Kidney (tissue), 22 donors: ENCODE measurements at places on chromosomes 6 and 20. TPM values are rescaled to one million over a fixed set of nuclear protein-coding genes. Genes with fewer than 3 reads are reported as not detected.

- no peak for DNase-seq
Measured at GRCh38 chr6:11706171-11706570, 72.4 kb downstream of the ADTRP start.

DNA sequence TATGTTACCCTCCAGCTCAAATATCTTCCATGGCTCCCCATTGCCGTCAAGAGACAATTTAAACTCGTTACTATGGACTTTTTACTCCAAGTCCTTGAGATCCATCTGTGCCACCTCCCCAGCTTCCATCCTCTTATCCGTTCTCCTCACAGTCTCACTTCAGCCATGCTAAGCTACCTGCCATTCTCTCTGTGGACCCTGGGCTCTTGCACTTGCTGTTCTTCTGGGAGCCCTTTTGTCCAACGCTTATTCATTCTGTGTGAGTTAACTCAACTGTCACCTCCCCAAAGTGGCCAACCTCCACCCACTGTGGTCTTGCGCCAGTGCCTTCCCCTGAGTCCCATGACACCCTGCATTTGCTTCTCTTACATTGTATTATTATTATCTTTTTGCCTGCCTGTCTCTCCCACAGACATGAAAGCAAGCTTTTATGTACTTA is 132.4 kb downstream of the BCAS1 start:
- DNase-seq: no peak

- peak; percentile 93 for DNase-seq
Measured at GRCh38 chr20:59149678-59150504, 13.7 kb upstream of the ZNF831 start.

- no peak for DNase-seq
Measured at GRCh38 chr6:101462576-101462975, 69.1 kb downstream of the GRIK2 start.

DNA sequence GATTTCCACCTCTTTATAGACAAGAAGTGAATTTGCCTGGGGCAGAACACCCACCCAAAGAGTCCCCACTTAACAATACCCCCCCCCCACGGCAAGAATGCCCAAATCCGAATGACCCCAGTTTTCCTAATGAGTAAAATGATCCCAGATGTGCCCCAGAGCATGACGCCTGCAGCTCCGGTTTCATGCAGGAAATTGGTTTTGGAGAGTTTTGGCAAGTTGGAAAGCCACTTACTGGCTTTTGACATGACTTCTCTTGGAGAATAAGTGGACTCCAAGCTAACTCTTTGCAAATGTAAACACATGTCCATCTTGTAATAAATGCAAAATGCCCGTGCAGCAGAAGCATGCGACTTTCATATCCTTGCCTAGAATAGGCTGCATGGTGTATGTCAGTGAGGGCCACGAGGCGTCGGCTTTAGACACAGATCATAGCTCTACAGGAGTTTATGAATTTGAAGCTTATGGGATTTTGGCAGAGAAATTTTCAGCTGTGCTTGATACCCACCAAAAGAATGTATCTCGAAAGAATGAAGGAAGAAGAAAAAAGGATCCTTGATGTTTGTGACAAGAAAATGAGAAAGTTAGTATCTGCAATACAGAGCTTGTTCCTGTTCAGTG is 24.2 kb downstream of the EDN3 start:
- DNase-seq: peak; percentile 79

GRCh38 chr6:163860287-163861081 is 446.0 kb downstream of the QKI start:
- DNase-seq: no peak

- no peak for DNase-seq
Measured at GRCh38 chr6:11200356-11200755, 32.1 kb downstream of the NEDD9 start.

DNA sequence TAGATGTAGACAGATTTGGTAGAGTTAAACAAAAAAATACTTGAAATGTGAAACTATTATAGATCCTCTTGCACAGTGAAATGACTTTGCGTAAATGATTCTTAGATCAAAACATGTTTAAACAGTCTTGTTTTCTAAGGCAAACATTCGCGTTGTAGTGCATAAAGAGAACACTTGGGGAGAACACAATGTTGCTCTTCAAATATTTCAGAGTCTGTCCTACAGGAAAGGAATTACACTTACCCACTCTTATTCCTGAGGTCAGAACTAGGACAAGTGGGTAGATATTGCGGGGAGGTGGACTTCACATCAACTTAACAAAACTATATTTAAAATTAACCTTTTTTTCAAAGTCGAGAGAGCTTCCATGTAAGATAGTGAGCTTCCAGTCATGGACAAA is 183.5 kb upstream of the PCSK2 start:
- DNase-seq: no peak

DNA sequence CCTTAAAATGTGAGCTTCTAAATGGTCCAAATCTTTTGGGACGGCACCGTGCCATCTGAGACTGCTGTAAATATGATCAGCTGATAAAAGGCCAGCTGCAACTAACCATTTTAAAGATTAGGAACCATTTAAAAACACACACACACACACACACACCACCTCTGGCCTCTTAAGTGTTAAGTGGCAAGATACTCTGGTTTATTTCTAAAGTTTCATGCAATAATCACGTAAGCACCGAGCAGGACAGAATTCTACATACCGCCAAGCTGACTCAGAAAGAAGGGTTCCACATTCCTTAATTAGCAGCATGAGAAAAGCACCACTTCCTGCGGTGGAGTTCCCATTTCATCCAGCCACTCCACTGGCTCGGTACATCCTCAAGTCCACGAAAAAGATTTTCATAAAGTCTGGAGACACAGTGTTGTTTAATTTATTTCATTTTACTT is 17.8 kb upstream of the ZNF217 start:
- peak; percentile 49 for DNase-seq

GRCh38 chr6:46378882-46379416 is 112.3 kb downstream of the RCAN2 start:
- DNase-seq: peak; percentile 33

GRCh38 chr20:50689864-50690649 is 1.3 kb downstream of the RIPOR3 start:
- no peak for DNase-seq

GRCh38 chr6:25404091-25404490 is 124.9 kb downstream of the CARMIL1 start:
- DNase-seq: no peak

GRCh38 chr6:31945507-31946369 is at the start of gene CFB:
Gene CFB, plus strand, starts transcription at chr6:31946095. Its CDS starts 127 bp downstream, at chr6:31946222.
- DNase-seq: peak; percentile 10

DNA sequence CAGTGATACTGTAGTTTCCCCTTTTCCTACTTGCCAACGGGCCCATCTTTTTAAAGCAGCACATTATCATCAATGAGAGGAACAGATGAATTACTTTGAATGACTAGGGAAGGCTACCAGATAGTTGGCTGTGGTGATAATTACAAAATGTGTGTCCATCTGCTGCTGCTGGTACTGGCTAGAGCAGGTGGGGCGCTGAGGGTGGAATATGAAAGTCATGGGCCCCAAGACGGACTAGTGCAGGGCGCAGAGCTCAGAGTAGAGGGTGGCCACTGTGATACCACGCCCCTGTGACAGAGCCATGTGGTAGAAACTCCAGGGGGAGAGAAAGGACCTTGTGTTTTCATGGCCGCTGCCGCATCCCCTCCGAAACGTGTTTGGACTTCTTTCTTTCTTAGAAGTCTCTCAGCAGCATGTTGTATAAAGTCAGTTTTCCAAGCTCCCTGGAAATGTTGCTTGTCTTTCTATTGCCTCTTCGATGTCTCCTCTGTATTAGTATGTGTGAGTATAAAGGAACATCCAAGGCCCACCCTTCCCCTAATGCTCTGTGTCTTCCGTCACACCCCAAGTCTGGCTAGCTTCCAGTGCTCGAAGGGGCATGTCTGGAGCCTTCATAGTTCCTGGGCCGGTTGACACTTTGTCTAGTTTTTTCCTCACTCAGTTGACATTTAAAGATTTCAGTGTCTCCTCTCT is 88.1 kb downstream of the PPP1R14C start:
- DNase-seq: no peak

- DNase-seq: no peak
Measured at GRCh38 chr6:145534989-145535388, 200.3 kb downstream of the EPM2A start.

GRCh38 chr6:166786704-166787293 is 159.7 kb upstream of the RPS6KA2 start:
- no peak for DNase-seq

DNA sequence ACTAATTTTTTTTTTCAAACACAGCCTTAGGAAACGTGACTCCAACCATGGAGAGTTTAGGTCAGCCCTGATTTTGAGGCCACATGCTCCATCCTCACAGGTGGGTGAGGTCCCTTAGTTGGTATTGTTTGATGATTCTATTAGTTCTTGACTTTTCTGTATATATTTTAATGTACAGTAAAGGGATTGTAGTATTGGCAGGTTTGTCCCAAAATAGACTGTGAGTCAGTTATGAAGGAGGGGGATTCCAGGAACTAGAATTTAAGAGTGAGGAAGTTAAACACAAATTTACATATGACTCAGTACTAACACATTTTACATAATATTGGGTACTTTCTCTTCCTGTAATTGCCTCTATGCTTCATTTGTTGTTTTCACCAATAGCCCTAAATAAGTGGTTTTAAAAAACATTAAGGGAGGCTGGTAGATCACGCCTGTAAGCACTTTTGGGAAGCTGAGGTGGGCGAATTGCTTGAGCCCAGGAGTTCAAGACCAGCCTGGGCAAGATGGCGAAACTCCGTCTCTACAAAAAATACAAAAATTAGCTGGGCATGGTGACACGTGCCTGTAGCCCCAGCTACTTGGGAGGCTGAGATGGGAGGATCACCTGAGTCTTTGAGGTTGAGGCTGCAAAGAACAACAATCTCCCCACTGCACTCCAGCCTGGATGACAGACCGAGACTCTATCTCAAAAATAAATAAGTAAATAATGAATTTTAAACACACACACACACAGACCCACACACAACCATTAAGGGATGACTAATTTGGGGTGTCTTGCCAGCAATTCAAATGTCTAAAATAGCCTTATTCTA is 81.8 kb downstream of the SGK1 start:
- no peak for DNase-seq

DNA sequence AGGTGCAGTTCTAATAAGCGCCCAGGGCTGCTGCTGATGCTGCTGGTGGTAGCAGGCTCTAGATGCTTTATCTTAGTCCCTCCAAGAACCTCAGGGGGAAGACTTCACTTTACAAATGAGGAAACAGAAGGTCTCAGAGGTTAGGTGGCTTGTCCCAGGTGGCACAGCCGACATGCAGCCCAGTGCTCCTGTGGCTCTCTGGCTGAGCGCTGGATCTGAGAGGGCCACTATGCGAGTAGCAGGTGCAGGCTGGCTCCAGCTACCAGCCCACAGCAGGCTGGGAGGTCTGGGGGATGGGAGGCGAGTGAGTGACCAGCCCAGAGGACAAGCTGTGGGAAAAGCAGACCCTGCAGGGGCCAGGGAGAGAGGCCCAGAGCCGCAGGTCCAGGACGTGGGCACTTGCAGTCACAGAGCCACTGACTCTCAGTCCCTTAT is 90.9 kb downstream of the PRND start:
- DNase-seq: no peak

DNA sequence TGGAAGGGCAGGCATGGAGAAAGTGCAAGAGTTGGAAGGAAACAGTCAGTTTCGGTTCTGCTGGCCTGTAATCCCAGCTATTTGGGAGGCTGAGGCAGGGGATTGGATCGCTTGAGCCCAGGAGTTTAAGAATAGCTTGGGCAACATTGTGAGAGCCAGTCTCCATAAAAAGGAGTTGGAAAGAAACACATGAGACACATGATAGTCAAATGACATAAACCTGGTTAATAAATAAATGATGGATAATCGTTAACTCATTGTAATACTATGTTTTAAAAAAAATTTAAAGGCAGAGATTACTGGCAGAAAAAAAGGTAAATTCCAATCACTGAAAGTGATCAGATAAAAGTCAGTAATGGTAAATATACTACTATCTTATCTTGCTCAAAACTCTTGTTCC is 37.2 kb upstream of the PHACTR1 start:
- no peak for DNase-seq

- DNase-seq: no peak
Measured at GRCh38 chr6:14711704-14712379, 534.0 kb upstream of the JARID2 start.

- DNase-seq: no peak
Measured at GRCh38 chr6:128379577-128379976, 140.8 kb downstream of the PTPRK start.

- no peak for DNase-seq
Measured at GRCh38 chr6:80280262-80281010, 174.0 kb downstream of the BCKDHB start.

GRCh38 chr6:34246249-34246562 is 2.6 kb downstream of the SMIM29 start:
- DNase-seq: no peak

DNA sequence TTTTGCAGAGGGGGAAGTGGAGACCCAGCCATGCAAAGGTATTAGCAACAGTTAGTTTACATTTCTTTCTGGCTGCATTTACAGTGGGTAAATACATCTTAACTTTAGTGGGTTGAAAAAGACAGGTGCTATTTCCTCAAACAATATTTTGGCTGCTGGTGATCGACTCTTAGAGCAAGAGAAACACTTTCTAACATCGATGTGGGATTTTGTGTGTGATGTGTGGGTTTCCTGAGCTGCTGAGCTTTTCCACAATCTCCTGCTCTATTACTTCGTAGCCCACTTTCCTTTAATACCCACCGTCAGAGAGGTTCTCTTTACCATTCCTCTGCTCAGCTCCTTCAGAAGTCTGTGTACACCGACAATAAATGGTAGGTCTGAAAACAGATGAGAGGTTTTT is 339.0 kb downstream of the NRN1 start:
- DNase-seq: no peak

- DNase-seq: no peak
Measured at GRCh38 chr6:52505726-52506409, 71.0 kb downstream of the TRAM2 start.

DNA sequence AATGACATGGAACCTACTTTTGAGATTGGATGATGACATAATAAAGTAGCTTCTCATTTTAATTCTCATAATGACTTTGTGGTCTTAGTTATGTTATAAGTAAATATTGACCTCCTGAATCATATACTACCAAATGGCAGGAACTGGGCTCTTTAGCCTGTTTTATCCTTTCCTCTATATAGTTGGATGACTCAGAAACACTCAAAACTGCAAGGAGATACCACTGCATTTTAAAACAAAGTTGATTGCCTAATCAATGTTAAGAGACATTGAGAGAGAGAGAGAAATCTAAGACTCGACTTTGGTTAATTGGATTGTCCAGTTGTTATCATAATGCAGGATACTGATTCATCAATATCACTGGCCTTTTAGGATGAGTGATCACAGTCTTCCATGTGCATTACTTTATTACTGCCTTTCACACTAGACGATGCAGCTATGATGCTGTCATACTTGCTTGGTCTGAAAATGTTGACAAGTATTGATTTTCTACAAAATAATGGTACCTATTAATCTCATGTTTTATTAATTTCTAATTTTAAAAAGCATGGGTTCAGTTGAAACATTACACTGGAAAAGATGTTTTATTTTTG is 320.0 kb downstream of the NKAIN2 start:
- DNase-seq: no peak

Gene RIPOR3
- 10.5 TPM for polyA plus RNA-seq

Gene IMPG1
- polyA plus RNA-seq: 0.69 TPM

Gene XKR7
- not detected for polyA plus RNA-seq

Gene KIF25
- polyA plus RNA-seq: not detected

Gene NKX2-2
- not detected for polyA plus RNA-seq

Gene EPHA7
- polyA plus RNA-seq: 2.6 TPM

Gene ANKEF1
- 1.9 TPM for polyA plus RNA-seq

Gene LAMA4
- 5.6 TPM for polyA plus RNA-seq

Gene PRL
- polyA plus RNA-seq: not detected

Gene ACTL10
- 1.7 TPM for polyA plus RNA-seq

Gene SLC44A4
- 37.4 TPM for polyA plus RNA-seq

Gene MOG
- not detected for polyA plus RNA-seq

Gene ZSCAN23
- polyA plus RNA-seq: 0.49 TPM

Gene PLTP
- polyA plus RNA-seq: 790 TPM
